Stimulated activated CD4-positive, alpha-beta T cell treated with anti-CD3 and anti-CD28 coated beads, Interleukin-15, amount 100 ng/mL, for 24 hours (primary cell): ENCODE measurements at places on chromosomes 7 and 10.

DNA sequence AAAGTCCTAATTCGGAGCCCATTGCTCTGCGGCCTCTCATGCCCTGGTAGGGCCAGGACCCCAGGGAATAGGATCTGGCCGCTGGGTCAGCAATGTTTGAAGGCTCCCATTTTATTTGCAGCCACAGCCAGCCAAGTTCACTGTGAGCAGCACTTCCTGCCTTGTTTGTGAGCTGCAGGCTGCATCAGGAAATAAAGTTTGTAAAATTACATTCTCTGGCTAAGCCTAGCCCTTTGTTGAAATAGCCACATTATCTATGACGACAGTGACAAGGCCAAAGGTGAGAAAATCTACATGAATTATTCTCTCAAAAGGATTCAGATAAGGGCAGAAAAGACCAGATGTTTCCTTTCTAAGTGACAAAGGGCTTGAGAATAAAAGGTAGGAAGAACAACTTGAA lies 23.7 kb upstream of the ITGB1 start:
- no peak for DNase-seq

GRCh38 chr10:47111329-47111862 lies 188.6 kb upstream of the GDF10 start:
- no peak for DNase-seq

GRCh38 chr10:47297866-47298540 lies 2.0 kb upstream of the GDF10 start:
- no peak for DNase-seq

DNA sequence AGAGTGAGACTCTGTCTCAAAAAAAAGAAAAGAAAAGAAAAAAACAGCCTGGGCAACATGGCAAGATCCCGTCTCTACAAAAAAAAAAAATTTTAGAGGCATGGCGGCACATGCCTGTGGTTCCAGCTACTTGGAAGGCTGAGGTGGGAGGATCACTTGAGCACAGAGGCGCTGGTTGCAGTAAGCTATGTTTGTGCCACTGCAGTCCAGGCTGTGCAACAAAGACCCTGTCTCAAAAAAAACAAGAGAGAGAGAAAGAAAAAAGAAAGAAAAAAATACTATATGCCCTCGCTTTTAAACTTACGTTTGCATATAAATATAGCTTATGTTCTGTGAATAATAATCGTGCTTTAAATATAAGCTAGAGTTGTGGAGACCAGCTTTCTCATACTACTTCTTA lies 11.2 kb downstream of the HACD1 start:
- no peak for DNase-seq

DNA sequence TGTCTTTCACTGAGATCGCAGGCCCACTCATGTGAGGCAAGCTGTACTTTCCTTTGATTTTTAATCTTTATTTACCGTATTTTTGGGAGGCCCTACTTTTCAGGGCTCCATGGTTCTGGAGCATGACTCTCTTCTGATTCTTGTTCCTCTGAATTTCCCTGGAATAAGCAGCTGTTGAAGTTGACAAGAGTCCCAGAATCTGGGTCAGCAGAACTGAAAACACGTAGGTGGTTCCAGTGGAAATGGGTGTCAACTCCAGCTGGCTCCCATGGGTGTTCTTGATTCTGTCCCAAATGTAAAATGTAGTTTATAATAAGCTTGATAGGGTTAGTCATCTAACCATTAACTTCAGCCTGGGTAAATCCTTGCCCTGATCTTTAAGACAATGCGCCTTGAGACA lies 409.4 kb downstream of the GATA3 start:
- no peak for DNase-seq

DNA sequence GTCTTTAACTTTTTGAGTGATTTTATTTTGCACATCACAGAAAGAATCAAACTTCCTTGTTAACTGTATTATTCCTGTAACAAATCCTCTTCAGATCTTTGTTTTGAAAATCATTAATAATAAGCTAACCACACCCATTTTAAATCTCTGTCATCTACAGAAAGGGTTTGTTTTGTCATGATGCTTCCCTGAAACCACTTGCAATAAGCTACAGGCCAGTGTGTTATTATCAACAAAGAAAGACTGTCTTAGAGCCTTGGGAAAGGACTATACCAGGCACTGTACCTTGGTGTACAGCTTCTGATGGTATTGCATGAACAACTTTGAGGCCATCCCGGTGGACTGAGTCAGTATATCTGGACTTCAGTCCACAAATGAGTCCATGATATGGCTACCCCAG lies 145.3 kb upstream of the FAM3C start:
- no peak for DNase-seq
